ENCODE measurements at places on chromosomes 2 and 18.

DNA sequence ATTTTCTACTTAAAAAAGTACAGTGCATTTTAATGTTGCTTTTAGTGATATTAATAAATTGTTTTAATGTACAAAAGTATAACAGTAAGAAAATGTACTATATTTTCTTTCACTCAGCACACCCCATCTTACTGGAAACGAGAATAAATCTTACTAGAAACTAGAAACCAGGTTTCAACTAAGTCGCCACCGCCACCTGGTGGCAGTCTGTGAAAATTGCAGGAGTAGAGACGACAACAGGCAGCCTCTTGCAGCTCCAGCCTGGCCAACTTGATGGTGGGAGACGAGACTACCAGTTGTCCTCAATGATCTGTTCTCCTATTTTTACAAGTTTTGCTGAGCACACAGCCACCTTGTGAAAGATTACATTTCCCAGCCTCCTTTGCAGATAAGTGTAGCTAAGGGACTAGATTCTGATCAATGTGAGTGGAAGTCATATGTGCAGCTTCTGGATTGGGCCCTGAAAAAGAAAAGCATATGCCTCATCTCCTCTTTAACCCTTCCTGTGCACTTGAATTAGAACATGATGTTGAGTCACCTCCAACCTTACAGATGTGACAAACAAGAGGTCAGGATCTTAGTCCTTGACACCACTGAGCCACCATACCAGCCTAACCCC lies 8.7 kb downstream of the OTOF start:
- peak; percentile 85 for DNase-seq

DNA sequence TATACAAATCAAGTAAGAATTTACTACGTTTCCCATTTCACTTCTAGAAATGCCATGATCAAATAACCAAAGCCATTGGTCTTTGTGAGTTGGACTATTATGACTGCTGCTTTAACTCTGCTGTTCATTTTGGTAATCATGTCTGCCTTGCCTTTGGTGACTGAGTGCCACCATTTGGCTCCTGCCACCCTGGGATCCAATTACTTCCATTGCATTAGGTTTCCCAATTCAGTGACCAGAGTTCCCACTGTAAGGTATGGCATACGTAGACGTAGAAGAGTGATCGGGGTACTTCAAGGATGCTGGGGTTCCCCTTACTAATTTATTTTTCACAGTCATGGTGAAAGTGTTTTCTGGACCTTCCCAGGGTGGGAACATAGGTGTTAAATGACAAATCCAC lies 90.1 kb downstream of the SPIRE1 start:
- no peak for DNase-seq

GRCh38 chr2:39153312-39153711 lies 32.5 kb upstream of the SOS1 start:
- no peak for DNase-seq

GRCh38 chr18:7146067-7146466 lies 28.5 kb upstream of the LAMA1 start:
- DNase-seq, result no peak

GRCh38 chr2:180675170-180675569 lies 305.2 kb upstream of the UBE2E3 start:
- DNase-seq, result no peak

- DNase-seq, result no peak
Observed at GRCh38 chr18:73944715-73945114, 202.9 kb downstream of the FBXO15 start.

DNA sequence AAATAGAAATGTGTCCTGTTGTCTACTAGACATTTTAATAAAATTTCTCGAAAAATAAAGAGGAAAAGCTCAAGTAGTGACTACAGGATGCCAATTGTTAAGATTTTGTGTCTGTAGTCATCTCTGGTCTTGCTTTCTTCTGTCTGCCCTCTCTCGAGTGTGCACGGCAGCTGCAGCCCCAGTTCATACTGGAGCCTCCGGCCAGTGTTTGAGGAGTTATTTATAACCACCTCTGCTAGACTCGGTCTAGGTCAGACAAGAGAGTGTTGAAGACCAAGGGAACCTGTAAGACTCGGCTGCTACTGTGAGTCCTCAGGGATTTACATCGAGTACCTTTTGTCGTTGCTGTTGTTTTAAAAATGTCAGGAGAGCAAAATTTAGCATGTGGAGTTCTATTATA lies 810.1 kb upstream of the POU3F3 start:
- DNase-seq, result no peak

- peak; percentile 75 for DNase-seq
Observed at GRCh38 chr2:10028988-10029874, 14.1 kb upstream of the KLF11 start.

DNA sequence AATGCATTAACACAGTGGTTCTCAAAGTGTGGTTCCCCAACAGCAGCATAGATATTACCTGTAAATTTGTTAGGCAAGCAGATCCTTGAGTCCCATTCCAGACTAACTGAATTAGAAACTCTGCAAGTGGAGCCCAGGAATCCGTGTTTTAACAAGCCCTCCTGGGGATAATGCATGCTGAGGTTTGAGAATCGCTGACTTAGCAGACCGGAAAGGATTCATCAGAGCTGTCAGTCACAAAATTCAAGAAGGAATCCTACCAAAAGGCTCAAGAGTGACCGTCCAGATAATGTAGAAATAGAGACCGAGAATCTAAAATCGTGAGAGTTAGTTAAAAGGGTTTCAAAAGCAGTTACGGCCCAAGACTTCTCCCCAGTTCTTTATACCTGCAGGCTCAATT lies 66.9 kb downstream of the LOXHD1 start:
- no peak for DNase-seq

DNA sequence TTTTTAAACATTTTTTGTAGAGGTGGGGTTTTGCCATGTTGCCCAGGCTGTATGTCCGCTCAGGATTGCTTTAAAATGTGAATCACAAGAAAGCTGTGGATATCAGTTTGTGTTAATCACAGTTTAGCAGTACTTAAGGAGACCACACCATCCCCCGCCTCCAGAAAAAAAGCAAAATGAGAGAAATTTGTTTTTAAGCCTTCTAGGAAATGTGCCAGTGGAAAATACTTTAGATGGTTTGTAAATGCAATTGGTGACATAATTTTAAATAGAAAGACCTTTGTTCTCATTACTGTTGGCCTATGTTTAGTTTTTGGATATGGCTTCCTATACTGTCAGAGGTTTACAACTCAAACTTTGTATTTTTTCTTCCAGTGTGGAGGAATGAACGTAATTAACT lies 27.0 kb downstream of the GCA start:
- no peak for DNase-seq

- DNase-seq, result no peak
Observed at GRCh38 chr18:26792661-26793060, 72.8 kb downstream of the AQP4 start.

DNA sequence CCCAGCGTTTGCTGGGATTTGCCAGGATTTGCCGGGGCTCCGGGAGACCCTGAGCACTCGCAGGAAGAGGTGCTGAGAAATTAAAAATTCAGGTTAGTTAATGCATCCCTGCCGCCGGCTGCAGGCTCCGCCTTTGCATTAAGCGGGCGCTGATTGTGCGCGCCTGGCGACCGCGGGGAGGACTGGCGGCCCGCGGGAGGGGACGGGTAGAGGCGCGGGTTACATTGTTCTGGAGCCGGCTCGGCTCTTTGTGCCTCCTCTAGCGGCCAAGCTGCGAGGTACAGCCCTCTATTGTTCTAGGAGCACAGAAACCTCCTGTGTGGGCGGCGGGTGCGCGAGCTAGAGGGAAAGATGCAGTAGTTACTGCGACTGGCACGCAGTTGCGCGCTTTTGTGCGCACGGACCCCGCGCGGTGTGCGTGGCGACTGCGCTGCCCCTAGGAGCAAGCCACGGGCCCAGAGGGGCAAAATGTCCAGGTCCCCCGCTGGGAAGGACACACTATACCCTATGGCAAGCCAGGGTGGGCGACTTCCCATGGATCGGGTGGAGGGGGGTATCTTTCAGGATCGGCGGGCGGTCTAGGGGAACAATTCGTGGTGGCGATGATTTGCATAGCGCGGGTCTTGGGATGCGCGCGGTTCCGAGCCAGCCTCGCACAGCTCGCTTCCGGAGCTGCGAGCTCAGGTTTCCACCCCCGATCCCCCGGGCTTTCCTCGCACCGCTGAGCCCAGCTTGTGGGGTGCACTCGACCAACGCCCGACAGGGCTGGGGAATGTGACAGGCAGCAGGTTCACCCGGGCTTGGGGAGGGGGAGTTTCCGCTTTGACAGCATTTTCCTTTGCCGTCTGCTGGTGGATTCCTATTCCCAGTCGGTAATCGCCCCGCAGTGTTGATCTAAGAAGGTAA lies 2.8 kb downstream of the ONECUT2 start:
- DNase-seq, result peak; percentile 76

DNA sequence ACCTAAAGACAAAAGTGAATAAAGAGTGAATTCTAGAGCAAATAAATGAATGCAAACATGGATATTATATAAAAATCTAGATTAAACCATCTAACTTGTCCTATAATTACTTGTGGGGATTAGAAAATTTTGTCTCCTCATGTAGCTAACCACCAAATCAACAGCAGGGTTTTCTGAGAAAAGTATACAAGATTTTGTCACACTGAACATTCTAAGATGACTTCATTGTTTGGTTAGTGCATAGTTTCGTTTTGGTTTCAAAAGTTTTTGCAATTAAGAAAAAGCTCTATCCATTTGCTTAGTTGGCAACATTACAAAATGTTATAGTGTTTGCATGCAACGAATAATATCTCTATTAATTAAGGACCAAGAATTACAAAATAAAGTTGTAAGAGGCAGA lies 125.0 kb downstream of the LRP2 start:
- no peak for DNase-seq

DNA sequence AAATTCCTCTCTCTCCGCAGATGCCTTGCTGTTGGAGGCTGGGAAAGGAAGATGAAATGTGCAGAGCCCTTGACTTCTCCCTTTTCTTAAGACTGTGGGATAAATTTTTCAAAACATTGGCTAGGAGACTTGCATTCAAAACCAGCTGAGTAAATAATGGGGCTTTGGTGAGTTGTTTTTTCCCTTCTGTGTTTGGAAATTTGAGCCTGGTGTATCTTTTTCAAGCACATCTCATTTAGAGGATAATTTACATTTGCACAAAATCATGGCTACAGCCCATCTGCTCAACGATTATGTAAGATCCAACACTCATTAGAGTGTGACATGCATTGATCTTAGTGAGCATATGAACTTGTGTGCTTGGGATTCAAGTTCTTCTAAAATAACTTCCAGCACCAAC lies 112.1 kb upstream of the ATP8B1 start:
- no peak for DNase-seq

GRCh38 chr18:67846422-67847098 lies 330.0 kb upstream of the DSEL start:
- DNase-seq, result no peak

GRCh38 chr18:51811883-51812282 lies 528.1 kb upstream of the DCC start:
- DNase-seq, result no peak

GRCh38 chr18:79606621-79607331 lies 72.8 kb upstream of the CTDP1 start:
- no peak for DNase-seq

- no peak for DNase-seq
Observed at GRCh38 chr2:113283704-113284284, 5.1 kb upstream of the PAX8 start.

DNA sequence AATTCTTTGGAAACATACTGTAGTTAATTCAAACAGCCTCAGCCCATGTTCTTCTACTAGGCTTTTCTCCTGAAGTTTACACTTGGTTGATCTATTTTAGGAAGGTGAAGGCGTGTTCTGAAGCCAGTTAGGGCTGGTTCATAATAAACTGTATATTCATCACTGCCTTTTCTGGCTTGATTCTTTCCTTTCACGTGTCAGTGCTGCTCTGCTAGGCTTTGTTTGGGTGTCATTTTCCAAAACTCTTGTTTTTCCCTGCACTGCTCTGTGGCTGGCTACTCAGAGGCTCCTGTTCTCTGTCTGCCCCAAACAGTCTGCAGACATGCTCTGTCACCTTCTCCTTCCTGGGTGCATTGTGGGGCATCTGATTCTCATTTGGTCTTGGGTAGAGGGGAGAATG lies 136.1 kb downstream of the PARD3B start:
- no peak for DNase-seq

- peak; percentile 98 for DNase-seq
Observed at GRCh38 chr2:159286709-159287441, 372 bp upstream of the WDSUB1 start.

GRCh38 chr2:134207589-134208209 lies 46.2 kb upstream of the MGAT5 start:
- DNase-seq, result peak; percentile 79

DNA sequence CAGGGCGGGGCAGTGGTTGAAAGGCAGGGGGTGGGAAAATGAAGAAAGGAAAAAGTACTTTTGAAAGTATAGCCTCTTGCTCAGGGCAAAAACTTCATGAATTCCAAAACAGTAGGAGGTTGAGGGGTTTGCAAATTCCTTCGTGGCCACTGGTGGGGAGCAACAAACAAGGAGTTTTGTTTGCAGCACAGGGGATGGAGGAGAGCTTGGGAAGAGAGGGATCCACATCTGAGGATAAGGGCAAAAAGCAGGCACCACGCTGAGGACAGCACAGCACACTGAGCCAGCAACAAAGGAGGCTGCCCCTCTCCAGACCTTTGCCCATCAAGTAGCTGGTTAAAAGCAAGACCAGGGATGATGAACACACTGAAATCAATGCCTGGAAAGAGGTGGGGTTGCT lies 148.9 kb downstream of the TCF4 start:
- no peak for DNase-seq

DNA sequence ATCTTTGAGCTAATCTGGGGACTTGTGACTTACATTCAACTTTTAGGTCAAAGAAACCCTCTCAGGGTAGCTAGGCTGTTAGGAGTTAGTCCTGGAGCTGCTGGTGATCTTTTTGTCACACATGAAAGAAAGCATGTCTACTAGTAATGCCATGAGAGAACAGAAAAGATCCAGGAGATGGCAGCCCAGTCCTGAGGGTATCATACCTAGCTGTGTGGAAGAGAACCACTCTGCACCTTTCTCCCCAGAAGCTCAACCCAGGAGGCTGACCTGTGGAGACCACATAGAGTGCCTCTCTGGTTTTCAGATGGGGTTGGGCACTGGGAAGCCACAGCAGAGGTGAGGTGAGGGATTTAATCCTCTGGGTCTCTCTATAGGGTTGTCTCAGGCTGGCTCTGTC lies 460.2 kb upstream of the UBE2E3 start:
- no peak for DNase-seq

DNA sequence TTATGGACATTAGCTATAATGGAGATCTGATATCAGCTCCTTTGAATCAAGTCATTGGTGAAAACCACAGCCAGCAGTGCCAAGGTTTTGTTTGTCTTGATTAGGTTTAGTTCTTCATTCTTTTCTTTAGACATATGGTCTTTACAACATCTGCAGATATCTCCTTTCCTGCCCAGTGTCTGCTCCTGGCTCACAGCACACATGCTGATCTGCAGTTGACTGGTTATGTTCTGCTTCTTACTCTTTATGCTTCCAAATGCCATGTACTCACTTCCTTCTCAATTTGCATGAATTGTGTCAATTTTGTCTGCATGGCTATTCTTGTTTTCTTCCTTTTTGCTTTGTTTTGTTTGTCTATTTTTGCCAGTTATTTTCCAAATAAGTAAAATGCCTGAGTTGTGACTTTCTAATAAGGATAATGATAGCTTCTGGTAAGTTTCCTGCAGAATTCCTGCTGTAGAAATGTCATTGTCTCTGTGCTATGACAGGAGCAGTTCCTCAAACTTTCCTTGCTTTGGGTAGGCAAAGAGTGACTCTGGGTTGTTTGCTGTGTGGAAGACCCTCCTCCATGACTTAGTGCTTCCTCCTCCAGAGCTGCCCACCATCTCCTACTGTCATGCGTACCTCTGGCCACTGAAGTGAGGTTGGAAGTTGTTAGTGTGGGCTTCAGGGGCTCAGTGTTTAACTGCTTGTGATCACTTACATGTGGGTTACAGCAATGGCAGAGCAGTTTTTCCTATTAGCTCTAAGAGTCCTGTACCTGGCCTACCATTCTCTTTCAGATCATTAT lies 8.2 kb downstream of the ARHGAP25 start:
- no peak for DNase-seq

GRCh38 chr2:177325554-177325953 lies 61.0 kb upstream of the NFE2L2 start:
- DNase-seq, result no peak

Measured in activated CD8-positive, alpha-beta memory T cell treated with anti-CD3 and anti-CD28 coated beads for 24 hours (primary cell).